ENCODE measurements at places on chromosomes 7 and 10. TPM values are rescaled to one million over a fixed set of nuclear protein-coding genes. Genes with fewer than 3 reads are reported as not detected.

DNA sequence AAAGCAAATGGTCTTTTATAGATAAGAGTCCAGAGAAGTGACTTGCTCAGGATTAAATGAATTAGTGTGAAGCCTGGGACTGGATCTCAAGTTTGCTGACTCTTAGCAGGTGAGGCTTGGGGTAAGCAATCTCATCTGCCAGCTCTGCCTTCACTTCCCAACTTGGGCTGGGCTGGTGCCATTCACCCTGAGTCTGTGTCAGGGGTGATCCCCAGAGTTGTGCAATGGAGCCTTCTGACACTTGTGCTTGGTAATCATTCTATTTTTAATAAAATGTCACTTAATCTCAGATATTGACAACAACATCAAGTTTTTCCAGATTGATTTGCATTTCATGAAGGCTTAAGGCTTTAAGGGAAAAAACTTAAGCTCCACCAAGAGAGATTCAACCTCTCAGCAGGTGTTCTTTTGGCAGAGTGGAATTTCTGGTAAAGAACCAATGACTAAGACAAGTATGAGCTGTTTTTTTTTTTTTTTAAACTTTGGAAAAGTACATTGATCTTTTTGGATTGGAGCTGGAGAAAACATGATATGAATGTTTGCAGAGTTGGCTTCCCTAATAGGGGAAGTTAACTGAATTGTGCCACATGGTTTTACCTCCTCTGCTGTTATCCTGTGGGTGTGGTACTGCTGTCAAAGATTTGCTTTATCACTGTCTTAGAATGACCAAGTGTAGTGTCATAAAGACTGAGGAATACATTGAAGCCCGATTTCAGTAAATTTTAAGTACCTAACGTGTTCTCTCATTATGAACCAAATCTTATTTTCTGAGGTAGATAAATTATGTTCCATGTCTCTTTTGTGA lies 48.6 kb upstream of the GPR37 start:
- DNase-seq = no peak

GRCh38 chr7:50185951-50186682 lies 93.1 kb upstream of the ZPBP start:
- no peak for DNase-seq

GRCh38 chr7:22386206-22386858 lies 29.4 kb upstream of the RAPGEF5 start:
- DNase-seq = no peak

GRCh38 chr7:30352169-30352568 lies 67.8 kb downstream of the ZNRF2 start:
- no peak for DNase-seq

GRCh38 chr10:52668024-52668423 lies 104.6 kb downstream of the MBL2 start:
- no peak for DNase-seq

DNA sequence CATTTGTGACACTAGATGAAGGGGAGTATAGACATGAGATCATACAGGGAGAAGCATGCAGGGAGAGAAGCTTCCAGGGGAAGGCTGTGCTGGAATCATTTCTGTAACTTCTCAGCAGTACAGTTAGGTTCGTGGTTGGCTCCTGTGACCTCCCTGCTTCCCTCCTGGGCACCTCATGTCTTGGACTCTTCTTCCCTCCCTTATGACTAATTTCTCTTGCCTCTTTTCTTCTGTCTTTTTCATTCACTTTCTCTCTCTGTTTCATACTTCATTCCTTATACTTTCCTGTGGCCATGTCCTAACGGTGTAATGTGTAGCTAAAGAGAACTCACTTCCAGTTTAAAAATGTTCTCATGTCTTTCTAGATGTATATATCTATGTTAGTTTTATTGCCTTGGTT lies 19.1 kb upstream of the HKDC1 start:
- no peak for DNase-seq

GRCh38 chr7:37480041-37481031 lies 31.7 kb upstream of the ELMO1 start:
- DNase-seq = no peak

DNA sequence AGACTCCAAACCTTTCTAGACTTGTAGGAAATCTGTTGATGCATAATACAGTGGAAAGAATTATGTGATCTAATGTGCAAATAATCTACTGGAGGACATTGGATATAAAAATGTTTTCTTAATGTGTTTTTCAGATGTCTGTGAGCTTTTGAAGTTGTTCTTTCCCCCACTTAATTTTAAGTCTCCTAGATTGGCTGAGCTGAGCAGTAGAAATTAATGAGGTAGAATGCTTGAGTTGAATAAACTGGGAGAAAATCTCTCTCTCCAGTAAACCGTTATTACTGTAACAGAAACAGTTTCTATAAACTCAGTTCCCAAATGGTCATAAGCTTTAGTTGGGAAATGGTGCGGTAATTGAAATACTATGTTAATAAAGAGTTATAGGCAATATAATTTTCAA lies 15.7 kb downstream of the CSGALNACT2 start:
- DNase-seq = no peak

DNA sequence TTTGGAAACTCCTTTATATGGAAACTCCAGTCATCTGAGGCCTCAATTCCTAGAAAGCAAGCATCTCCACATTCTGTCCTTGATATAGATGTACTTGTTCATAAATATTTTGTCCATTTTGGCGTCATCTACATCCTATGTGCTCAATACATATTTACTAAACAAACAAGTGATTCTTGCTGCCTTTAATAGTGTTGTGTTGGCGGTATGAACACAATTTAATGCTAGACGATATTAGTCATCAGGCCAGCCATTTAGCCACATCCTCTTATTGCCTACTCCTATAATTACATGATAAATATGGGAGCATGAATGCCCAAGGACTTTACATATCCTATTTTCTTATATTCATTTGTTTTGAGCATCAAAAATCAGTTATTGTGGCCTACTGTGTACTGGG lies 18.5 kb upstream of the IFRD1 start:
- DNase-seq = no peak

- DNase-seq = no peak
Observed at GRCh38 chr10:127197154-127197432, 702 bp upstream of the INSYN2A start.

GRCh38 chr7:17564678-17565212 lies 266.3 kb downstream of the AHR start:
- no peak for DNase-seq

DNA sequence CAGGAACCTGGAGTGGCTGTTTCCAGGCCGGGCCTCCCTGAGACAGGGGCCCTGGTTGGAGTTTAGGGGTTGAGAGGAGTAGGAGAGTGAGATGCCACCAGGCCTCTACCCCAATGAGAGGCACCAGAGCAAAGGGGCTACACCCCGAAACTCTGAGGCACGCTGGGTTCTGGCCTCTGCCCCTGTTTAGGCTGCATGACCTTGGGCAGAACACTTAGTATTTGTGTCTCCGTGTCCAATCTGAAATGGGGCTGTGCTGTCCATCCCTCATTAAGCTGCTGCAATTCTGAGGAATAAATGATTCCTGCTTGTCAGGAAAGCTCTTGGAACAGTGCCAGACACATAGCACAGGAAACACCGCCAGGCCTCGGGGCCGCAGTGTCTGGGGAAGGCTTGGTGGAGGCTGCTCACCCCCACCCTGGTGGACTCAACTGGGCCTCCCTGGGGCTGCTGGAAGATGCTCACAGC lies 40.5 kb upstream of the SAMD8 start:
- DNase-seq = no peak

GRCh38 chr7:81420526-81421226 lies 349.2 kb downstream of the HGF start:
- no peak for DNase-seq

DNA sequence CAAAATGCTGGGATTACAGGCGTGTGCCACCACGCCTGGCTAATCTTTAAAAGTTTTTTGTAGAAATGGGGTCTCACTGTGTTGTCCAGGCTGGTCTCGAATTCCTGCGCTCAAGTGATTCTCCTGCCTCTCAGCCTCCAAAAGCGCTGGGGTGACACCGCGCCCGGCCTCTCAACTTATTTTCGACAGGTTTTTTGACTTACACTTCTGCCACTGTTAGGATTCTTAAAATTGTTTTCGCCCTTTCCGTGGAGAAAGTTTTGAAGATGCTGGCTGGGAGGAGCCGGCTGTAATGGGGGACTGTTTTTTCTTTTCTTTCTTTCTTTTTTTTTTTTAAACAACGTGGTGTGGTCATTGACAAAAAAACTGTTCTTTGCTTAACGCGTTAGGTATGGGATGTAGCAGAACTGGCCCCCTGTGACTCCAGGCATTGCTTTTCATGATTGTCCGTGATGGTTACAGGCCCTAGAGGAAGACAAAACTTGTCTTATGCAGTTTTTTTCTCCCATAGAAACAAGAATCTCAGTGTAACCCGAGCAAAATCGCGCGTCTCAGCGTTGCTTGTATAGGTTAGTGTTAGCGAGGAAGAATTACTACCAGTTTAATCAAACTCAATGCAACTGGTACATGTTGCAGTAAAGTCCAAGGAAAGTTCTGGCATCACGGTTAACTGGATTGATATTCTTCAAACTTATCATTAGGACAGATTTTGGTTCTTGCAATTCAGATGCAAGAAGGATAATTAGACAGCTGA lies 72.2 kb downstream of the DAGLB start:
- DNase-seq = peak; percentile 32

GRCh38 chr7:83934118-83934734 lies 260.4 kb downstream of the SEMA3A start:
- no peak for DNase-seq

- no peak for DNase-seq
Observed at GRCh38 chr10:68877482-68878110, 23.5 kb upstream of the DDX50 start.

- DNase-seq = no peak
Observed at GRCh38 chr10:127550861-127551260, 1.8 kb downstream of the NPS start.

DNA sequence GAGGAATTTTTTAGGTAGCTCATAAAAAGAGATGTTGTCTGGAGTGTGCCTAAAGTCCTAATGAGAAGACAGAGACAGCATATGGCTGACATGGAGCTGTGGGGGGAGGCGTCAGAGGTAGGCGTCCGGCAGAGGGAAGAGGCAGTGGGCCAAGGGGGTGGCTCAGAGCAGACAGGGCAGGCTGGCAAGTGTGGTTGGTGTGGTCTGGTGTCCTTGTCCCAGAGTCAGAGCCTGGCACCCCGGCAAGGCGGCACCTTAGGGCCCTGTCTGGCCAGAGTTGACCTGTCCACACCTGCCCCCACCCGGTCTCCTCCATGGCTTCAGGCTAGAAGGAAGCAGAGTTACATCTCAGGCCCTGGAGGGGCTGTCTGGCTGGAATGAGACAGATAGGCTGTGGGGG lies 220.3 kb upstream of the ZNF32 start:
- no peak for DNase-seq

Gene UTF1
- not detected for total RNA-seq

Gene MAGI2
- 0.05 TPM for total RNA-seq

Gene TMEM236
- 0.04 TPM for total RNA-seq

Gene WDR86
- total RNA-seq = 0.29 TPM

Gene C7orf33
- total RNA-seq = not detected

Gene ADRB1
- total RNA-seq = not detected

Gene ANKRD30A
- not detected for total RNA-seq

Gene NEUROG3
- not detected for total RNA-seq

Gene SVOPL
- total RNA-seq = 1.3 TPM

Gene FAM131B
- total RNA-seq = 0.29 TPM

Gene SLC18A2
- total RNA-seq = not detected
